ENCODE measurements at places on chromosomes 7 and 10.

DNA sequence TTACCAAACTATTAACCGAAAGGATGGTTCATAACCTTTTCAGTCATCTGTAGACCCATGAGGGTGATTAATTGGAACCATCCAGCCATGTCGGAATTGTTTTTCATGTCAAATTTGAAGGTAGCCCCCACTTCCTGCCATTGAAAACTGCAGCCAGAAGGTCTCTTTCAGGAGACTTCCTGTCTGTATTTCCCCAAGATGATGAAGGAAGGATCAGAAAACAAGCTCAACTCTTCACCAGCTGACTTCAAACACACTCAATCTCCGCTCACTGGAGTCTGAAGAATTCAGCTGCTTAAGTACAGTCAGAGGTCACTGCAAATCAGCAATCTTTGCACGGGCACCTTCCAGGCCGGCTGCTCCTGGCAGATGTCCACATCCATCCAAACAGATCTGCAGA is 291.7 kb upstream of the NPVF start:
- no peak for DNase-seq

- DNase-seq = no peak
Observed at GRCh38 chr10:131997366-131998049, 15.8 kb upstream of the BNIP3 start.

GRCh38 chr7:149720372-149721083 is 52.9 kb downstream of the ZNF467 start:
- DNase-seq = no peak

- DNase-seq = no peak
Observed at GRCh38 chr7:30255064-30255769, 29.2 kb upstream of the ZNRF2 start.

DNA sequence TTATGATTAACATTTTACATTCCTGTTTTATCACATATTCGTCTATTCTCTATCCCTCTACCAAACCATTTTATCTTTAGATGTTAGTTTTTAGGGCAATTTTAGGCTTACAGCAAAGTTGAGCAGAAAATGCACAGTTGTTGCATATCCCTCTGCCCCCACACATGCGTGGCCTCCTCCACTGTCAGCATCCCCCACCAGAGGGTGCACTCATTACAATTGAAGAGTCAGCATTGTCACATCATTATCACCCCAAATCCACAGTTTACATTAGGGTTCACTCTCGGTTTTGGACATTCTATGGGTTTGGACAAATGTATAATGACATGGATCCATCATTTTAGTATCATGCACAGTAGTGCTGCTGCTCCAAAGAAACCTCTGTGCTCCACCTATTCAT is 86.4 kb downstream of the WDR37 start:
- no peak for DNase-seq

- DNase-seq = no peak
Observed at GRCh38 chr10:73871295-73872189, 2.8 kb downstream of the CAMK2G start.

DNA sequence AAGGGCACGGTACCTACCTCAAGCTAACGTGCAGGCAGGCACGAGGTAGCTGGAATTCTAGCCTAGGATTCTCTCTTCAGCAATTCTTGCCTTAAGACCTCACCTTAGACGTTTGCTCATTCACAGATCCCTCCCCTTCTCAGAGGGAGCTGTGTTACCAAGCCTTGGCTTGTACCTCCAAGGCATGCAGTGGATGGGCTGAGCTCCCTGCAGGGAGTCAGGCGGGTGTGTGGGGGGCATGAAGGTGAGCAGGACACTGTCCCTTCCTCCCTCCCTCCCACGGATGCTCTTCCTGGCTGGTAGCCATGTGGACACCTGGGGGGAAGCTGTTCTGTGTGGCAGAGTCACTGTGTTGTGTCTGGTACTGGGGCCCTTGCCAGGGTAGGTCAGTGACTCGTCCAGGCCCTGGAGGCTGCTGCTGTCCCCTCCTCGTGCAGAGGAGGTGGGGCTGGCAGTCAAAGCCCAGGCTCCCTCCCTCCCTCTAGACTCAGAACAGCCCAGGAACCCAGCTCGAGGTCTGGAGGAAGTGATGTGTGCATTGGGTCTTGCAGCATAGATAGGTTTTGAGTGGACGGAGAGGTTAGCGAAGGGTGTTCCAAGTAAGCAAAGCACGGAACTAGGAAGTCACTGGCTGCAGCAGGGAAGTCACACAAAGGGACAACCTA is 222.2 kb upstream of the SH2B2 start:
- no peak for DNase-seq

- DNase-seq = no peak
Observed at GRCh38 chr7:144786079-144786478, 49.8 kb downstream of the TPK1 start.

DNA sequence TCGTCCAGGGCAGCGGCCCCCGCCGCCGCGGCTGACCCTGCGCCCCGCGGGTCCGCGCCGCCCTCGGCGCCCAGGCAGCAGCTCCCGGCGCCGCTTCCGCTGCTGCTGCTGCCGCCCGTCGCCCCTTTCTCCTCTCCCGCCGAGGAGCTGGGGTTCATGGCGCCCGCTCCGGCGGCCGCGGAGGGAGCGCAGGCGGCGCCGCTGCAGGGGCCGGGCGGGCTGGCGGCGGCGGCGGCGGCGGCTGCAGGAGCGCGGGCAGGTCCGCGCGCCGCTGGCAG is 286 bp downstream of the DGKI start:
- no peak for DNase-seq

DNA sequence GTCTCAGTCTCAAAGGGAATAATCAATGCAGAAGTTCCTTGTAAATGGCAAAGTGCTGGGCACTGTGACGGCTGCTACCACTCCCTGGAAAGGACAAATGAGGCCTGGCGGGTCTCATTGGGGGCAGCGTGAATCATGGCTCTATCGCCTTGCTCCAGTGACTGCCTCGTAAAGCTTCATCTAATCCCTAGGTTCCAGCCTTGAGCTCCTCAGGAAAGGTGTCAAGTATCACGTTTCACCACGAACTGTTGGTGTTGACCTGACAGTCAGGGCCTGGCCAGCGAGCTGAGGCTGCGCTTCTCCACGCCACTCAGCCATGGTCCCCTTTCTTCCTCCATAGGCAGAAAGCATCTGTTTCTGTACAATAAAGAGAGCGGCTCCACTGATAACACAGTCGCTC is 126.7 kb upstream of the ZNF32 start:
- no peak for DNase-seq

DNA sequence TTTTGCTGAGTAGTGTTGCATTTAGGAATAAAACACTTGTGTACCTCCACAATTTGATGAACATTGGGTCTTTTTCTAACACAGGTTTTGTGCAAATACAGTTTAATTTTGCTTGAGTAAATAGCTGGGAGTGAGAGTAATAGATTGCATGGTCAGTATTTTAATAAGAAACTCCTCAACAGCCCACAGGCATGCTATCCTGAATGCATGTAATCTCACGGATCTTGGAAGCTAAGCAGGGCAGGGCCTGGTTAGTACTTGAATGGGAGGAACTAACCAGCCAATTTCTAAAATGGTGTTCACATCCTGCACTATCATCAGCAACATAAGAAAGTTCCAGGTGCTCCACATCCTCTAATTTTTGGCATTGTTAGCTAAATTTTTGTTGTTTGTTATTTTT is 685.4 kb upstream of the MBL2 start:
- no peak for DNase-seq

DNA sequence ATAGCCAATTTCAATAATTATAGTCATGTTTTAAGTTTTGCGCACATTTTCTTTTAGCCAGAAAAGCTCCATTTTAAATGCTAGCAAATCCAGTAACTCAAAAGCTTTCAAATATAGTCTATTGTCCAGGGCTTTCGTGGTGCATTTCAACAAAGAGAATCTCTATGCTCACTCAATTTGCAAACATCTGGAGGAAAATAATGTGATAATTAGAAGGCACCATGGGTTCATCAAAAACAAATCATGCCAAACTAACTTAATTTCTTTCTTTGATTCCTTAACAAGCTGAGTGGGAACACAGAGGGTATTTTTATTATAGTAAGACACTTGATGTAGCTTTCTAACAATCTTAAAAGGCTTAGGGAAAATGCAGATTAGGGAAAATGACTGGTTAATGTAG is 179.8 kb downstream of the NXPH1 start:
- no peak for DNase-seq

- no peak for DNase-seq
Observed at GRCh38 chr7:857661-858060, 18.7 kb upstream of the GET4 start.

- DNase-seq = no peak
Observed at GRCh38 chr10:128147064-128147463, 20.8 kb upstream of the MKI67 start.

DNA sequence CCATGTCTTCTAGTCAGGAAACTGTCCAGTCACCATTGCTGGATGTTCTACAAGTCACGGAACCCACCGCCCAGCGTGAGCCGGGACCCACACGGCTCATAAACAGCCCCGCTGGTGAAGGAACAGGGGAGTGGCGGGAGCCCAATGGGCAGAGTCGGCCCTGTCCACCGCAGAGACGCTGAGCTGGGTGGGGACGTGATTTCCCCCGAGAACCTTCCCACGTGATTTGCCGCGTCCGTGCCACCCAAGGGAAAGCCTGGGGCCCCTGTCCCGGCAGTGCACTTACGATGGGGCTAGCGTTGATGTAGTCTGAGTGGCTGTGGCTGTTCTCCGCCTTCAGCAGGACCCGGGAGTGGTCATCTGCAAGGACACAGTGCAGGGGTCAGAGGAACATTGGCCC is 266.9 kb downstream of the DNAJB6 start:
- no peak for DNase-seq

DNA sequence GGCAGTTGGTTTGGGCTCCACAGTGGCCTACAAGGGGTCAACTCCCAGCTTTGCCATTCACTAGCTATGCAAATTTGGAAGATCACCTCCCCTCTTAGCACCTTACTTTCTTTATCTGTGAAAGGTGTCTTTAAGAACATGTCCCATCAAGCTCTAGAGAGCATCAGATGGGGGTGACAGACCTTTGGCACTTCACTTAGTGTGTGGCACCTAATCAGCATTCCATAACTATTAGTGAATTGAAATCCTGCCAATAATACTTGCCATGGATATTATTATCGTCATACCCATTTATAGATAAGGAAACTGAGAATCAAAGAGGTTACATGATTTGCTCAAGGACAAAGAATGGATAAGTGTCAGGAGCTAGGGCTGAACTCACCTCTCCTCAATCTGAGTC is 51.9 kb downstream of the PLPP4 start:
- no peak for DNase-seq
